ENCODE measurements at places on chromosomes 13 and 19.

DNA sequence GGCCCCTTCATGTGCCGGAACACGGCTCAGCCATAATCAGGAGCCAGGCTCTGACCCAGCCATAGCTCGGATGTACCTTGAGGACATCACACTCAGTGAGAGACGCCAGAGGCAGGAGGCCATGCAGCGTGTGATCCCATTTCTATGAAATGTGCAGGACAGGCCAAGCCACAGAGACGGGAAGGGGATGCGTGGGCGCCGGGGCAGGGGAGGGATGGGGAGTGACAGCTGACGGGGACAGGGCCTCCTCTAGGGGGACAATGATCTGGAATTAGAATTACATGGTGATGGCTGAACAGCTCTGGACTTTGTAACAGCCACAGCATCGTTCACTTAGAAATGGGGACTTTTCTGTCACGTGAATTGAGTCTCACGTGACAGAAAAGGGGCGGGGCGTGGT, 34.9 kb downstream of the SBNO2 start:
- no peak for DNase-seq

DNA sequence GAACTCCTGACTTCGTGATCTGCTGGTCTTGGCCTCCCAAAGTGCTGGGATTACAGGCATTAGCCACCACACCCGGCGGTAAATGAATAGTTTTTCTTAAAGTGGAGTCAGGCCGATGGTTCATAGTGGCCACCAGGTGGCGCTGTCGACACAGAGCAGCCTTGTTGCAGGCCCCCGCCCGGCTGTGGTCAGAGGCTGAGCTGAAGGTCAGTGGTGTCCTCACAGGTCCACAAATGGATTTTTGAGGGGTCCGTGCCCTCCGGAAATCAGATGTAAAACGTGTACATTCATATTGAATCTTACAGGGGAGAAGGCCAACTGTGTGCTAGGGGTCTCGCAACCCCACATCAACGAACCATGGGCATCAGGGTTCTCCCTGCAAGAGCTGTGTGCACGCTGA, 13.4 kb upstream of the WDR18 start:
- no peak for DNase-seq

- DNase-seq = no peak
Observed at GRCh38 chr13:94129490-94129894, 350.0 kb downstream of the DCT start.

DNA sequence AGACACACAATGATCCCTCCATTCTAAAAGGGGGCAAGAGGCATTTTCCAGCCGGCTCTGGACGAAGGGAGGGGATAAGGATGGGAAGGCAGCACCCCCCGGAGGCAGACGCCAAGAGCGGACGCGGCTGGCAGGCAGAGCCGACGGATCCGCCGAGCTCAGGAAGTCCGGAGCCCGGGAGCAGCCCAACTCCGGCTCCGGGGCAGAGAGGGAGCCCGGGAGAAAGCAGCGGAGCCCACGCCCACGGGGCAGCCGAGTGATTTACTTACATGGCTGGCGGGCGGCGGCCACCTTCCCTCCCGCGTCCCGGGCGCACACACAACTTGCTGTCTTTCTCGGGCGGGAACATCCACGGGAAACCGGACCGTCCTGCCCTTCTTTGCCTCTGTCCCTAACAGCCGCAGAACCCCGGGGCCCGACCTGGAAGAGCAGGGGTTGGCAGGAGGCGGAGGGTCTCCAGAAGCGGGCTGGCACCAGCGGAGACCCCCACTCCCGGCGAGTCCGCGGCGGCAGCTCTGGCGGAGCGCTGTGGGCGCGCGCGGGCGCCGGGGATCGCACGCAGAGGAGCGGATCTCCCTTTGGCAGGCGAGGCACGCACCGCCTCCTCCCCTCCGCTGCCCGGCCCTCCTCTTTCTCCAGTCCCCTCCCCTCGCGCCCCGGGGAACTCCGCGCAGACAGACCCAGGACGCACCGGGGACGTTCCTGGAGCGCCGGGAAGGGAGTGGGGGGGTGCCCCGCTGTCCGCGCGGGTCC, at the start of gene LHFPL6:
TSS of gene LHFPL6 (minus strand) at position 580 of the 753 bp plus-strand sequence.
- peak; percentile 59 for DNase-seq

GRCh38 chr13:96780105-96780504, 214.2 kb downstream of the OXGR1 start:
- no peak for DNase-seq

DNA sequence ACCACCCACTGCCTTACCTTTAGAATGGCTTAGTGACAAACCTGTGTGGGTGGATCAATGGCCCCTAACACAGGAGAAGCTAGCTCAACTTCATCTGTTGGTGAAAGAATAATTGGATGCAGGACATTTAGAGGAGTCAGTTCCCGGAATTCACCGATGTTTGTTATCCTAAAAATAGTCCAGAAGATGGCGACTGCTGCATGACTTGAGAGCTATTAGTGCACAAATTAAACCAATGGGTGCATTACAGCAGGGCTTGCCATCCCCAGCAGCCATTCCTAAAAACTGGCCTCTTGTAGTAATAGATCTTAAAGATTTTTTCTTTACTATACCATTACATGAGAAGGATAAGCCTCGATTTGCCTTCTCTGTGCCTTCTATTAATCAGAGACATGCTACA, 46.8 kb upstream of the ZNF726 start:
- DNase-seq = no peak

- no peak for DNase-seq
Observed at GRCh38 chr13:113121183-113121927, 1.2 kb upstream of the F10 start.

DNA sequence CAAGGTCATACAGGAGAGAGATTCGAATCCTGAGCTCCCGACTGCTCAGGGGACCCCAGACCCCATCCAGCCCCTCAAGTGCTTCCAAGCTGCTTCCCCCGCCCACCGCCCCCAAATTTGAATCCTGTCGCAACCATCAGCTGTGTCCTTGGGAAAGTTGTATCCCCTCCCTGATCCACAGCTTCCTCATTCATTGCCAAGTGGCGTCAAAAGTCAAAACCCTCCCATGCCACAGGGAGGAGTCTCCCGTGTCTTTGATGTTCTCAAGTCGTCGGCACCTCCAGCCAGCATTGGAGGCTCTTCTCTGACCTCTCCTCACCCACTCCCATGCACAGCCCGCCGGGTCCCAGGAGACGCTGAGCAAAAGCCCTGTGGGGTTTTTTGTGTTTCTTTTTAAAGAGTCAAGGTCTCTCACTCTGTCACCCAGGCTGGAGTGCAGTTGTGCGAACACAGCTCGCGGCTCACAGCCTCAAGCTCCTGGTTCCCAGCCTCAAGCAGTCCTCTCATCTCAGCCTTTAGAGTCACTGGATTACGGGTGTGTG, 2.8 kb upstream of the IFI30 start:
- no peak for DNase-seq

GRCh38 chr13:71255633-71256032, 611.4 kb downstream of the DACH1 start:
- DNase-seq = no peak

GRCh38 chr19:16435999-16436650, 35.6 kb downstream of the EPS15L1 start:
- no peak for DNase-seq

GRCh38 chr13:41554180-41554579, 96.8 kb downstream of the RGCC start:
- DNase-seq = no peak

- DNase-seq = no peak
Observed at GRCh38 chr13:57595775-57596174, 35.8 kb upstream of the PCDH17 start.

- DNase-seq = no peak
Observed at GRCh38 chr13:111076155-111077013, 38.7 kb upstream of the ARHGEF7 start.

GRCh38 chr19:42455621-42456081, 12.9 kb upstream of the CXCL17 start:
- no peak for DNase-seq

GRCh38 chr13:30391956-30392680, 30.2 kb upstream of the UBE2L5 start:
- no peak for DNase-seq

- DNase-seq = no peak
Observed at GRCh38 chr19:6423499-6424194, 964 bp downstream of the KHSRP start.

DNA sequence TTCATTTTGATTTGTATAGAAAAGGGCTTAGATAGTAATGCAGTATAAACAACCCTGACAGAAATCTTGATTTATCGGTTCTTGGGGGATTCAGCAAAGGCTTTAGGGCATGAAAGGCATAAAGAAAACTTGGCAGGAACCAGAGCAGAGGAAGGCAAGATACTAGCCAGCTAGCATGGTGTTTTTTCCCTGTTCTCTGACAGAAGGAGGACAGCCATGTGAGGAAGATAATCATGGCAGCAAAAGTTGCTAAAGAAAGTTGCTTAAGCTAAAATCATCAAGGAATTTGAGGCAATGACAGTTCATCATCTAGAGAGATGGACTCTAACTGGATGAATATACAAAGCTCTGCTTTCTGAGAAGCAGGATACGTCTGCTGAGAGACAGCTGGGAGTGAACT, 294.1 kb downstream of the KCNRG start:
- no peak for DNase-seq

- no peak for DNase-seq
Observed at GRCh38 chr13:67859904-67860303, 629.8 kb upstream of the PCDH9 start.

DNA sequence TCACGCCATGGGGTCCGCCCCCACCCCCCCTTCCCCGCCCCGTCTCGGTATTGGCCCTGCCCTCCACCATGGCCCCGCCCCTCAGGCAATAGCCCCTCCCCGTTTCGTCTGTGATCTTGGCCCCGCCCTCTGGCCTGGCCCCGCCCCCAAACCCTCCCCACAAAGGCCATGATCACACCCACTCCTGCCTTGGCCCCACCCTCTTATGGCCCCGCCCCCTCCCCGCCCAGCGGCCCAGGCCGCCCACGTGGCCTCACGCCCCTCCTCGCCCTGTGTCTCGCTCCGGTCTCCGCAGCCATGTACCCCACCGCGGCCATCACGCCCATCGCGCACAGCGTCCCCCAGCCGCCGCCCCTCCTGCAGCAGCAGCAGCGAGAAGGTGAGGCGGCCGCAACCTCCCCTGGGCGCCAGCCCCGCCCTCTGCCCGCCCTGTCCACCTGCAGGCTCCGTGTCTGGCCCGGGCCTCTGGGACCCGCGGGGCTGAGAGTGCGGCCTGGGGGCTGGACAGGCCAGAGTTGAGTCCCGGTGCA, 61.3 kb downstream of the CELF5 start:
- DNase-seq = no peak

DNA sequence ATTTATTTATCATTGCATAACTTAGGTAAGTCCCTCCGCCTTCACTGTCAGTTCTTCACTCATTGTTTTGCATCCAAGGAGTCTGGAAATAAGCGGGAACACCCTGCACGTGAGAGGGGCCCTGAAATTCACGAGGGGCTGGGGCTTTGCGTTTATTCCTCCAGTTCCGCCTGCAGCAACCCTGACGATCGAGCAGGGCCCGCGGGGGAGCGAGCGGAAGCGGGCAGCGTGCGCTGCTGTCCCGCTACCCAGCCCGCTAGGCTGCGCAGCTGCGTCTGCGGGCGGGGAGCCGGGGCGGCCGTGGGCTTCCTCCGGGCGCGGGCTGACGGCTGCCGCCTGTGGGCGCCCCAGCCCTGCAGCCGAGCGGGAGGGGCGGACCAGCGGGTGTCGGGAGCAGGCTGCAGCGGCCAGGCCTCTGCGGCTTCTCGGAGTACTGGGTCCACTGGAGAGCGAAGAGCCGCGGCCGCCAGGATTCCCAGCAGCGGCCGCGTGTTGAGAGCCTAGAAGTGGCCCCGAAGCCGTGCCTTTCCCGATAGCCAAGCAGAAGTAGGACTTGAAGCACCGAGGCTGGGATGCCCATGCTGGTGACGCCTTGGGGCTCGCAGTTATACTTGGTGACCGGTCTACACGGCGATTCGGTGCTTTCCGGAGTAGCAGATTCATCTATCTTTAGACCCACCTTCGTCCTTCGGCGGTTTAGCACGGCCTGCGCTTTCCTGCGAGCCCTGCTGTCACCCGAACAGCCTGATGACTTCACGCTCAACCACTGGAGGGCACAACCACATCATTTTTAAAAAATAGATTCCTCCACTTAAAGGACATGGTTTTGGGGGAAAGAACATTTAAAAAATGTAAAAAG, 32.9 kb upstream of the SACS start:
- DNase-seq = peak; percentile 72

GRCh38 chr19:32594021-32594420, 13.0 kb downstream of the PDCD5 start:
- no peak for DNase-seq

DNA sequence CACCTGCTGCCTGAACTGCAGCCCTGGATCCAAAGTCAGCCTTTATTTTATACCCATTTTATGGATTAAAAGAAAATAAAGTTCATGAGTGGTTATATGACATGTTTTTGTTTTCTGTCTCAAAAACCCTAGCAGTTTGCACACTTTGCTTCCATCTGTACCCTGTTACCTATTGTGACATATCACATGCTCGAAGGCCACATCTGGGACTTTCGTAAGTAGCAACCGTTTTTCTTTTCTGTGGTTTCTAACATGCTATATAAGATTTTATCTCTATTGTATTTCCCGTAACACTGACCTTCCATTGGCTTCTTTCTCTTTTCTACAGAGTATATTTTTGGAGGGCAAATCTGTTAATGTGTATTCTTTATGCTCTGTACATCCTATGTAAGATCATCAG, 1007.2 kb downstream of the PCDH9 start:
- DNase-seq = no peak

GRCh38 chr19:31308781-31309180, 40.5 kb downstream of the TSHZ3 start:
- DNase-seq = no peak

- no peak for DNase-seq
Observed at GRCh38 chr19:11534948-11535347, 3.7 kb upstream of the CNN1 start.

DNA sequence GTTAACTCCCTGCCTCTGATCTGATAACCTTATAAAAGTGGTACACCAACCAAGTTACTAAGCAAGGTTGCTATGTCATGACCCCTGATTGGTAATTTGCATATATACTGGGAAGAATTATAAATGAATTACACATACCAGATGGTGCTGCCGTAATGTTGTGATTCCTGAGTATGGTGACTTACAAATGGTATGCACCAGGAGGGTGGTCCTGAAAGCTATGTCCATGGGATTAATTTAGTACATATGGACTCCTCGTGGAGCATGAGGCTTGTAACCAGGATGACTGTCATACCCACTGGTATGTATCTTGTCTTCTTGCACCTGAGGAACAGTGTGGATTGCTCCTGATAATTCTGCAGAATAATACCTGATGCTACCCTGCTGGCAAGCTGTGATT, 240.6 kb downstream of the GPC6 start:
- no peak for DNase-seq

DNA sequence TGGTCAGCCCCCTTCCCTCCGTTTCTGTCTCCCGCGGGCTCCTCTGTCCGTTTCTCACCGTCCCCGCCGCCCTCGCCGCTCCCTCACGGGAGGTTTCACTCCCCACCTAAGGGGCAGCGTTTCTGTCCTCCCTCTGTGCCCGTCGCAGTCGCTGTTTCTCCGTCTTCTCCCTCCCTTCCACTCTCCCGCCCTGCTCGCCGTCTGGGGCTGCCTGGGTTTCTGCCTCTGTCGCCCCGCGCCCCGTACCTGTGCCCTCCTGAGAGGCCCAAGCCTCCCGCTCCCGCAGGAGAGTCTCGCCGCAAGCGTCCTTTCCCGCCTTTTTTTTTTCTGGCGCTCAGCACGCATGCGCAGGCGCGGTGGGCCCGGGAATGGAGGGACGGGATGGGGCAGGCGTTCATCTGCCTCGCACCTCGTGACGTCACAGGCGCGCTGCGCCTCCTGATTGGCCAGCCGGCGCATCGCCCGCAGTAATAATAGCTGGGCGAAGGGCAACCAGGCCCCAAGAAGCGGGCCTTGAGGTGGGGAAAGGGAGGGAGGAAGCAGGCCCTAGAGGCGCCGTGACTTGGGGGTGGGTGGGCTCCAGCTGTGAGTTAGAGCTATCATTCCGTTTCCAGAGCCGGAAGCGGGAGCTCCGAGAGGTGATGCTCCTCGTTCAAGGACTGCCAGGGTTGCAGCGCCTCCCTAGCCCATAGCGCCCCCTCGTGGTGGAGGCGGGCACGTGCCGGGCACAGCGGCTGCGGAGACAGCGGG, 15.4 kb downstream of the SSC5D start:
- DNase-seq = peak; percentile 81
